Naive thymus-derived CD4-positive, alpha-beta T cell (primary cell): ENCODE measurements at places on chromosomes 7 and 10. TPM values are rescaled to one million over a fixed set of nuclear protein-coding genes. Genes with fewer than 3 reads are reported as not detected.

- no peak overlapping the region for H3K4me3 ChIP-seq
- H3K27ac ChIP-seq: peak overlapping the region; percentile 61
- no peaks in the 10 kb centered on the region for H3K27me3 ChIP-seq
- H3K4me1 ChIP-seq: peaks cover 66% of the 10 kb centered on the region
- H3K36me3 ChIP-seq: no peaks in the 10 kb centered on the region
These were observed 95.2 kb downstream of the VOPP1 start for GRCh38 chr7:55476852-55477780.

DNA sequence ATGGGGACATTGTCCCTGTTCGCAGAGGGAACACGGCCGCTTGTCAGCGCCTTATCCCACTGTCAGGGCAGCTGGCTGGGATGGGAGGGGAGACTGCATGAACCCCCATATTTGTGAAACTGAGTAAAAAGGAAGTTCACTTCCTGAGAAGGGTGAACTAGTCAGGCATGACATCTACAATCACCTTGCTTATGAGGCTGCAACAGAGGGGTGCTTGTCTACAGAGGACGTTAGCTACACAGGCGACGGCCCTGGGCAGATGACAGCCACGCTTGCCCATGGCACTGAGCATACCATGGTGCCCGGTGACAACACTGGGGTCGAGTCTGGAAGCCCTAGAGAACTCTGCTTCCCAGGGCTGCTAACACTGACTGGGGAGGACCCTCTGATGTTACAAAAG, 46.0 kb upstream of the KDM7A start:
- H3K4me3 ChIP-seq: no peak overlapping the region
- H3K27ac ChIP-seq: no peak overlapping the region
- no peak for DNase-seq
- H3K36me3 ChIP-seq: no peaks in the 10 kb centered on the region

Gene PKD2L1
- total RNA-seq: not detected

GRCh38 chr7:81167934-81168333, 249.1 kb upstream of the SEMA3C start:
- H3K4me1 ChIP-seq: no peaks in the 10 kb centered on the region
- no peak overlapping the region for H3K4me3 ChIP-seq
- no peaks in the 10 kb centered on the region for H3K36me3 ChIP-seq
- H3K27ac ChIP-seq: no peak overlapping the region

Gene ZKSCAN1
- 103 TPM for total RNA-seq

- no peak for DNase-seq
- peaks cover 11% of the 10 kb centered on the region for H3K4me1 ChIP-seq
- H3K27me3 ChIP-seq: no peaks in the 10 kb centered on the region
These were observed 82.9 kb upstream of the GDF10 start for GRCh38 chr10:47217113-47217512.

Gene ATRNL1
- total RNA-seq: 0.46 and 0.69 TPM in 2 replicates

- H3K4me1 ChIP-seq: no peaks in the 10 kb centered on the region
- no peak overlapping the region for H3K4me3 ChIP-seq
- H3K27me3 ChIP-seq: no peaks in the 10 kb centered on the region
These were observed 98.0 kb downstream of the GRB10 start for GRCh38 chr7:50684713-50685075.

GRCh38 chr7:155340721-155341120, 43.0 kb downstream of the INSIG1 start:
- H3K36me3 ChIP-seq: no peaks in the 10 kb centered on the region
- H3K27ac ChIP-seq: no peak overlapping the region
- H3K27me3 ChIP-seq: no peaks in the 10 kb centered on the region
